ENCODE measurements at places on chromosomes 3 and 15. TPM values are rescaled to one million over a fixed set of nuclear protein-coding genes. Genes with fewer than 3 reads are reported as not detected.

DNA sequence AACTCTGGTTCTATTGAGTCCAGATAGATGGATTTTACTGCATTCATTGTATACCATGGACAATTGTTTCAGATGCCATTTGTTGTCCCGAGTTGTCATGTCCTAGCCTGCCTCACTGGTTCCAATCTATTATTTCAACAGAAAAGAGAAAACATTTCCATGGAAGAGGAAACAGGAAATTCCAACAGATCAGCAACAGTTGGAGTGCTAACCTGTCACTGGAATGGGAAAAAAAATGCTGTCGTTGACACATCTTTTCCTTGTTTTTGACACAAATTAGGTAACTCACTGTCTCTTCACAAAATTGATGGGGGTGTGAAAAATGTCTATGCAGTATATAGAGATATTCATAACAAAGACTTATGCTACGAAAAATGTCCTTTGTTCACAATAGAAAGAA is 432.0 kb upstream of the TBL1XR1 start:
- DNase-seq: no peak

GRCh38 chr3:119177321-119177720 is 3.9 kb downstream of the UPK1B start:
- DNase-seq: no peak

DNA sequence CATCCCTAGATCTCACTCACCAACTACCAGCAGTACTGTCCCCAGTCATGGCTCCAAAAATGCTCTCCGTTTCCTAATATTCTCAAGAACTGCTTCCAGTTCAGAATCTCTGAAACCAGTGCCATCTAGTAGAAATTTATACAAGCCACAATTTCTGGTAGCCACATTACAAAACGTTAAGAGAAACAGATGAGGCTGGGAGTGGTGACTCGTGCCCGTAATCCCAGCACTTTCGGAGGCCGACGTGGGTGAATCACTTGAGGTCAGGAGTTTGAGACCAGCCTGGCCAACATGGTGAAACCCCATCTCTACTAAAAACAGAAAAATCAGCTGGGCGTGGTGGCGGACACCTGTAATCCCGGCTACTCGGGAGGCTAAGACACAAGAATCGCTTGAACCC is 78.4 kb upstream of the RAD18 start:
- no peak for DNase-seq

DNA sequence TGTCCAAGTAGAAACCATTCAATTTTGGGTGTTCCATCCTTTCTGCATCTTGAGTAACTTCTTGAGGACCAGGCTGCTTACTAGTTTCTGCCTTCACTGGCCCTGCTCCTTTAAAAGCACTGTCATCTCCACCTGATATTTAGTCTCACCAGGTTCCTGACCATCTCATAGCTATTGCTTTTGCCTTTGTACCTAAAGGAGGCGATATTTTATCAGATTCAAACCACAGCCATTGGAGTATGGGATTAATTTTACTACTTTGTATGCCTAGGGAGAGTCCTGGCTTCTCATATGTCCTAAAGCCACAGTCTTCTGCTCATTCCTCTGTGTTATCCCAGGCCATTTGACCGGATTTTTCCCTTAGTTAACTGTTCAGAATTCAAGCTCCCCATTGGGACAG is 51.8 kb upstream of the RFX7 start:
- no peak for DNase-seq

DNA sequence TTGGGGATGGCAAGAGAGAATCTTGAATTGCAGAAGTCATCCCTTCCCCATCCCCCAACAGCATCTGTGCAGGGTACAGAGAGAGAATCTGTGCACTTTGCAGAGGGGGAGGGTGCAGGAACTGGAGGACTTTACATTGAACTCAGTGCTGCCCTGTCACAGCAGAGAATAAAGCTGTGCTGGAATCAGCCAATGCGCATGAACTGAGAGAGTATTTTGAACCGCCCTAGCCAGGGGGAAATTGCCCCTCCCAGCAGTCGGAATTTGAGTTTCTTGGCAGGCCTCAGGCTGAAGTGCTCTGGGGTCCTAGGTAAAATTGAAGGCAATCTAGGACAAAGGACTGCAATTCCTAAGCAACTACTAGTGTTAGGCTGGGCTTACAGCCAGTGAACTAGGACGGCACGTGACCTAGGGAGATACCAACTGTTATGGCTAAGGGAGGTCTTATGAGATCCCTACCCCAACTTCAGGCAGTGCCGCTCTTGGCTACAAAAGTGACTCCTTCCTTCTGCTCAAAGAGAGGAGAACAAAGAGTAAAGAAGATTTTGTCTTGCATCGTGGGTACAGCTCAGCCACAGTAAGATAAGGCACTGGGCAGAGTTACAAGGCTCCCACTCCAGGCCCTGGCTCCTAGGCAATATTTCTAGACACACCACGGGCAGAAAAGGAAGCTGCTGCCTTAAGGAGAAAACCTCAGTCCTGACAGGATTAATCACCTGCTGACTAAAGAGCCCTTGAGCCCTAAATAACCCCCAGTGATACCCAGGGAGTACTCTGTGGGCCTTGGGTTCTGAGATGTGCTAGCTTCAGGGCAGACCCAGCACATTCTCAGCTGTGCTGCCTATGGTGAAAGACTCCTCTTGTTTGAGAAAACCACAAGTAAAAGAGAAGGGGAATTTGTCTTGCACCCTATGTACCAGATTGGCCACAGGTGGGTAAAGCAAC is 300.5 kb upstream of the ALCAM start:
- no peak for DNase-seq

GRCh38 chr15:70528270-70528706 is 235.1 kb downstream of the UACA start:
- DNase-seq: no peak

- no peak for DNase-seq
Observed at GRCh38 chr15:93983526-93983925, 247.8 kb upstream of the MCTP2 start.

DNA sequence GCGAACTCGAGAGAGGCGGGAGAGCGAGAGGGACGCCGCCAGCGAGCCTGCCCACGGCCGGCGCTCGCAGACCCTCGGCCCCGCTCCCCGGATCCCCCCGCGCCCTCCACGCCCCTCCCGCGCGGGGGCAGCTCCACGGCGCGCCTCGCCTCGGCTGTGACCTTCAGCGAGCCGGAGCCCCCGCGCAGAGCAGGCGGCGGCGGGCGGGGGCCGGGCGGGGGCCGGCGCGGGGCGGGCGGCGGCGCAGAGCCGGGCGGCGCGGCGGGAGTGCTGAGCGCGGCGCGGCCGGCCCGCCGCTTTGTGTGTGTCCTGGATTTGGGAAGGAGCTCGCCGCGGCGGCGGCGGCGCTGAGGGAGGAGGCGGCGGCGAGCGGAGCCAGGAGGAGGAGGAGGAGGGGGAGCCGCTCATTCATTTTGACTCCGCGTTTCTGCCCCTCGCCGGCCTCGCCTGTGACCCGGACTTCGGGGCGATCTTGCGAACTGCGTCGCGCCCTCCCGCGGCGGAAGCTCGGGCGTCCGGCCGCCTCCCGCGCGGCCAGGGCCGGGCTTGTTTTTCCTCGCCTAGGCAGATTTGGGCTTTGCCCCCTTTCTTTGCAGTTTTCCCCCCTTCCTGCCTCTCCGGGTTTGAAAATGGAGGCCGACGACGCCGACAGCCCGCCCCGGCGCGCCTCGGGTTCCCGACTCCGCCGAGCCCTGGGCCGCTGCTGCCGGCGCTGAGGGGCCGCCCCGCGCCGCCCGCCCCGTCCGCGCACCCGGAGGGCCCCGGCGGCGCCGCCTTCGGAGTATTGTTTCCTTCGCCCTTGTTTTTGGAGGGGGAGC is 524 bp downstream of the IGF1R start:
- peak; percentile 55 for DNase-seq

- DNase-seq: peak; percentile 86
Observed at GRCh38 chr3:79019137-79019923, 748.5 kb downstream of the ROBO1 start.

GRCh38 chr15:38115121-38115520 is 137.5 kb upstream of the SPRED1 start:
- DNase-seq: no peak

GRCh38 chr3:51340013-51340829 is 44.9 kb upstream of the MANF start:
- DNase-seq: no peak

GRCh38 chr3:133384331-133385027 is 15.4 kb upstream of the BFSP2 start:
- DNase-seq: peak; percentile 64

The LYZL4 gene
- total RNA-seq: 0.63 TPM

The COL8A1 gene
- 1.8 TPM for total RNA-seq

The SAMD7 gene
- total RNA-seq: not detected

Data from dorsolateral prefrontal cortex (tissue), 122 donors.